Suppressor macrophage treated with lipopolysaccharide for 1 hour (primary cell): ENCODE measurements at places on chromosomes 2 and 18.

GRCh38 chr2:130764821-130765115 lies 9.4 kb downstream of the AMER3 start:
- DNase-seq: no peak

GRCh38 chr2:188727846-188728245 lies 246.3 kb upstream of the COL3A1 start:
- DNase-seq: no peak

- no peak for DNase-seq
Observed at GRCh38 chr2:215143458-215143857, 5.0 kb upstream of the ABCA12 start.

DNA sequence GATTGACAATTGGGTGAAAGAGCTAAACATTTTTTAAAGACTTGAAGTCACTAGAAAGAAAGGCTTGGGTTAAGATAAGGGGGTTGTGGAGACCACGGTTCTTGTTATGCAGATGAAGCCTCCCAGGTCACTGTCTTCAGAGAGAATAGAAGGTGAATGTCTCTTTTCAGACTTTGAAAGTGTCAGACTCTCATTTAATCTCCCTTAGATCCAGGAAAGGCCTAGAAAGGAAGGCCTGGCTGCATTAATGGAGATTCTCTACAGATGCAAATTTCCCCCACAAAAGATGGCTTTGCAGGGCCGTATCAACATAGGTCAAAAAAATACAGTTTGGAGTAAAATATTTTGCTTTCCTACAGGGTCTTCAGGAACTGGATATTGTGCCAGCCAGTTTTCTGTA lies 193.9 kb downstream of the RTP5 start:
- DNase-seq: no peak

- no peak for DNase-seq
Observed at GRCh38 chr2:8939486-8940114, 63.9 kb downstream of the MBOAT2 start.

DNA sequence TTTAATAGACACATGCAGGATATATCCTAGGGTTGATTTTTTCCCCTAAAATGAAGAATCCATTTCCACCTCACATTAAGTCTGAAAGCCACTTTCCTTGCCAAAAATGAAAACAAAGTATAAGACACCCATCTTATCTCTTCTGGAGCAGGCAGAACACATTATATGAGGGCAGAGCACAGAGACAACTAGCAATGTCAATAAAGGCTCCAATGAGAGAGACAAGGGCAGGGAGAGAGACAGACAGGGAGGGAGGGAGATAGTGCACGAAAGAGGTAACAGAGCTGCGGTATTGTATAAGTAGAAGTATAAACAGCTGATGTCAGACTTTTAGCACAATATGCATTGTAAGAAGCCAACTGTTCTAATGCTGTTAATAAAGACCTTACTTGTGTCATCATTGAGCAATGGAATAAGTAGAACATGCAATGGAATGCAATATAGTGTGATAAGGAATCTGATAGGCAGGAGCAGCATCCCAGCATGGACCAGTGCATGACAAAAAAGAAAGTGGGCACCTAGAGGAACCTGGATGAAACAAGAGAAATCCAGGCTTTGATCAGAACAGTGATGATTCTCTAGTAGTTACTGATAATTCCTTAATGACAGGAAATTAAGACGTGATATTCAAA lies 150.6 kb upstream of the TCF4 start:
- no peak for DNase-seq

- no peak for DNase-seq
Observed at GRCh38 chr2:238941262-238941792, 93.4 kb downstream of the TWIST2 start.

GRCh38 chr18:48749768-48750167 lies 201.0 kb downstream of the SMAD7 start:
- DNase-seq: no peak

DNA sequence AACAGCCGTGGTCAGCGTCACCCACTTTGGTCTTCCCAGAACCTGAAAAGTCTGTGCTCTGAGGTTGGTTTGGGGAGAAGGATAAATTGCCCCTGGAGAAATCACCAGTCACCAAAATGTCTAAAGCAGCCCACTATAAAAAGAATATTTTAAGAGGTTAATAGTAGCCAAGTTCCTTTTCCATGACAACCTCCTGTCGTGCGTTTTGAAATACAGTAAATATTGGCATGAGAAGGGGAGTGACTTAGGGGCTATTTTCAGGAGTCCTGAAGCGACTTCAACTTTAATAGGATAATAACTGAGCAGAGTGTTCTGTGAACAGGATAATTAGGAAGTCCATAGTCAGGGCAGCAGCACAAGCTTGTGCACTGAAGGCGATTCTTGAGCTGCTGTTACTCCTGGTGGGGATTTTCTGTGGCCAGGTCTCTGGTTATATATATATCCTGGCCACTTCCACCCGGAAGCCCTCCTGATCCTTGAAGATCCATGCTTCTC lies 49.3 kb downstream of the RNF144A start:
- DNase-seq: no peak

- DNase-seq: no peak
Observed at GRCh38 chr2:3594493-3595281, at the start of gene COLEC11. COLEC11 (plus strand) TSS chr2:3595112; CDS start chr2:3604341, 9,229 bp downstream.

GRCh38 chr2:54760310-54760709 lies 36.8 kb downstream of the EML6 start:
- DNase-seq: no peak

- no peak for DNase-seq
Observed at GRCh38 chr2:136023416-136023815, 38.0 kb upstream of the DARS1 start.

DNA sequence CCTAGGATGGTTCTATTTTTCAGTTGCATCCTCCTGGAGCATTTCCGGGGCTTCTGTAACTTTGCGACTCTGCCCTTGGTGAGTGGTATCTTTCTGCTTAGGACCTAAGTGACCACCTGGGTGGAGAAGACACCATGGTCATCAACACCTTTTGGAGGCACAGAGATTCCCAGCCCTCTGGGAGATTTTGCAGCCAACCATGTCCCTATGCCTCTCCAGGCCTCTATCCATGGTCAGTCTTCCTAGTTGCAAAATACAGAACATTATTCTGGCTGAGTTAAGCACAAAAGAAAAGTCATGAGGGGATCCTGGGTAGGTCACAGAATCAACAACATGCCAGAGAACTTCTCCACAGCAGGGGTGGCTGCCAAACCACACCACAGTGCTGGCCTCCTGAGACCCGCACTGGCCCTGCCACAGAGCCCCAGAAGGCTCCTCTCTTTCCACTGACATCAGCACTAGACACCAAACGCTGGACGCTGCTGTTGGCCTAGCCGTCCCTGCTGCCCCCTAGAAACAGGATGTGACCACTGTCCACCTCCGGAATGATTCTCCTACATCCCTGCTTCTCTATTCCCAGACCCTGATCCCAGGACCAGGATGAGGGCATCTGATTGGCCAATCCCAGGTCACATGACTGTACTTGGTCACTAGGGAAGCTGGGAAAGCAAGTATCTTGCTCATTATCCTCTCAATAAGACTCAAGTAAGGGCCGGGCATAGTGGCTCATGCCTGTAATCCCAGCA lies 47.7 kb downstream of the SMAD7 start:
- DNase-seq: peak; percentile 38

GRCh38 chr2:44237221-44237620 lies 38.1 kb upstream of the SLC3A1 start:
- no peak for DNase-seq

- no peak for DNase-seq
Observed at GRCh38 chr2:213545964-213546475, 261.8 kb downstream of the SPAG16 start.

- DNase-seq: no peak
Observed at GRCh38 chr2:23513872-23514793, 129.2 kb downstream of the KLHL29 start.

- no peak for DNase-seq
Observed at GRCh38 chr2:62471816-62472215, 34.2 kb downstream of the TMEM17 start.

DNA sequence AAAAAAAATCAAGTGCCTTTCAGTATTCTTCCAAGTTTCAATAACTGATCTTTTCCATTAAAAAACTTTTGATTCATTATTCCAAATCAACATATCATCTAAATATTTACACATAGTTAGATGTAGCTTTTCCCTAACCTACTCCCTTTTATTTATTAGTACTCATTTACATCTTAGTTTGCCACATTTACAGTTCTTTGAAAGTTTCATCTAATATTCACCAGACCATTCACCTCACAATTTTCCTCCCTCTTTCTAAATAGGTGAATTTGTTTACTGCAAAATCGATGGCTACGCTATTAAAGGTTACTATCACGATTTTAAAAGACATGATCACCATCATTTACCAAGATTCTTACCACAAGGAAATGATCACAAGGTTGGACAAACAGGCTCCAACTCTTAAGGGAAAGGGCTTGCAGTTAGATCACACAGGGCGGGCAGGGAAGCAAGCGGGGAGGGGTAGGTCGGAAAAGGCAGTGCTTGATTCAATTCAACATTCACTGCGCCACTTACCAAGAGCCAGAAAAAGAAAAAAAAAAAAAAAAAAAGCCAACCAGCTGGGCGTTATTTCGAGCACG lies 654 bp upstream of the MARCHF7 start:
- DNase-seq: no peak

DNA sequence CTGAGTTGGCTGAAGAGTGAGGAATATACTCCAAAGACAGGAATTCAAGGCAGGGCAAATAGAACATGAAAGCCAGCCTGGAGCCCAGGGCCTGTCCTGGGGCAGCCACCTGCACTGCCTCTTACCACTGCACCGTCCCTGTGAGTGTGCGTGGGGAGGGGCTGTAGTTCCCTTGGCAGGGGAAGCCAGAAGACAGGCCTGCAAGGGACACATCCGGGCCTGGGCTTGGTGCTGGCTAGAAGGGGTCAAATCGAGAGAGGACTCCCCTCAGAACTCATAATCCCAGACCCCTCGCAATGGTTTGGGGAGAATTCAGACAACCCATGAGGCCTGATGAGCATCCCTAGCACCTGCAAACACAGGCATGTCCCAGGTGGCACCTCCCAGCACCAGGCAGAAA lies 87.0 kb downstream of the HDAC4 start:
- no peak for DNase-seq

DNA sequence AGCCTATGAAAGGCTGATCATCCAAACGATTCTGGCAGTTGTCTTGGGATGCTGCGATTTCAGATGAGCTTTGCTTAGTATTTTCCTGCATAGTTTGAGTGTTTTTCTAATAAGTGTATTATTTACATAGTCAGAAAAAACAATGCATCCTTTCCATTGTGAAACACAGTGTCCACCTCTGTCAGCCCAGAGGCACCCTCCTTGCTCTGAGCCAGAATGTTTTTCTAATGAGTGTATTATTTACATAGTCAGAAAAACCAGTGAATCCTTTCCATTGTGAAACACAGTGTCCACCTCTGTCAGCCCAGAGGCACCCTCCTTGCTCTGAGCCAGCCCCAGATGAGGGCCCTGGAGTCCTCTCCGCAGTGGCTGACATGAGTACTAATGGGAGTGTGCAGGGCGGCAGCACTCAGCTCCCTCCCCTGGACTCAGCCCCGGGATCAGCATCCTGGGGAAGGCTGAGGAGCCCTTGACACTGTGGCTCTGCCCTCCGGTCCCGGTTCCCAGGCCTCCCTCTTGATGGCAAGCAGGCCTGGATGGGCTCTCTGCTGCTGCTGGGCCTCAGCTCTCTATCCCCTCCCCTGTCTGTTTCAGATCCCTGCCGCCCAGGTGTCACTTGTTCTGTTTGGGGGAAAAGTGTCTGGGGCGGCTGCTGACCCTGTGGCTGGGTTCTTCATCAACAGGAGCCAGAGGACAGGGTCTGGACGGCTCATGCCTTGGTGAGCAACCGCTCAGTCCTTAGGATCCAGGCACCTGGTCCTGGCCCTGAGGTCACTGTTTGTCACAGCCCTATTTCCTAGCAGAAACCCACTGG lies 5.9 kb downstream of the MFSD2B start:
- no peak for DNase-seq

DNA sequence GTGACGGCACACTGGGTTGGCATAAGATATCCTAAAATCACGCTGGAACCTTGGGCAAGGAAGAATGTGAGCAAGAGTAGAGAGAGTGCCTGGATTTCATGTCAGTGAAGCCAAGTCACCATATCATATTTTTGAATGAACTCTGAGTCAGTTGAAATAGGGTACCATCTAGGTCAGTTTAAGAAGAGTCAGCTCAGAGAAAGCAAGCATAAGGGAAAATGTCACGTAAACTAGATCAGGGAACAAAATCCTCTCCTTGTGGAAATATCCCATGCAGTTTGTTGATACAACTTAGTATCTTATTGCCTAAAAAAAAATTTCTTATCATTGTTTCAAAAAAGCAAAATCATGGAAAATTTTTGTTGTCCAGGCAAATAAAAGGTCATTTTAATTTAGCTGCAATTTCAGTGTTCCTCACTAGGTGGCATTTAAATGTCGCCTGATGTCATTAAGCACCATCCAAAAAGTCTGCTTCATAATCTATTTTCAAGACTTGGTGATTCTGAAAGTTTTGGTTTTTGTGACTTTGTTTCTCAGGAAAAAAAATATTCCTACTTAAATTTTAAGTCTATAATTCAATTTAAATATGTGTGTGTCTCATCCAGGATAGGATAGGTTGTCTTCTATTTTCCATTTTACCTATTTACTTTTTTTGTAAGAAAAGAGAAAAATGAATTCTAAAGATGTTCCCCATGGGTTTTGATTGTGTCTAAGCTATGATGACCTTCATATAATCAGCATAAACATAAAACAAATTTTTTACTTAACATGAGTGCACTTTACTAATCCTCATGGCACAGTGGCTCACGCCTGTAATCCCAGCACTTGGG lies 19.6 kb downstream of the RSAD2 start:
- DNase-seq: peak; percentile 56

DNA sequence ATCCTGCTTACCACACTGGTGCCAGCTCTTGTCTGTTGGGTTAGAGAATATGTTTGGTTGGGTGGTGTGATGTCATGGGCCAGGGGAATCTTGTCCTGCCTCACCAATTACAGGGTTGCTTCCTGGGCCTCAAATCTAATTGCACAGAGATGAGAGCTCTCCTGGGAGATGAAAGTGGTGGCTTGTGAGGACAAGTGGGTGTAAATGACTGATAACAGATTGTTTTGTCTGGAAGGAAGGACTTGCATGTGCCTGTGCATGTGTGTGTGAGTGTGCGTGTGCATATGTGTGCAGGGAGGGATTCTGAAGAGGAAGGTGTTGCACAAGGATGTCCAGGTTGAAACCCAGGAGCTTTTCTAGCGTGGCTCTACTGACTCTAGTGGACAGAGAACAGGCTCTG lies 271.9 kb downstream of the LOXHD1 start:
- no peak for DNase-seq

DNA sequence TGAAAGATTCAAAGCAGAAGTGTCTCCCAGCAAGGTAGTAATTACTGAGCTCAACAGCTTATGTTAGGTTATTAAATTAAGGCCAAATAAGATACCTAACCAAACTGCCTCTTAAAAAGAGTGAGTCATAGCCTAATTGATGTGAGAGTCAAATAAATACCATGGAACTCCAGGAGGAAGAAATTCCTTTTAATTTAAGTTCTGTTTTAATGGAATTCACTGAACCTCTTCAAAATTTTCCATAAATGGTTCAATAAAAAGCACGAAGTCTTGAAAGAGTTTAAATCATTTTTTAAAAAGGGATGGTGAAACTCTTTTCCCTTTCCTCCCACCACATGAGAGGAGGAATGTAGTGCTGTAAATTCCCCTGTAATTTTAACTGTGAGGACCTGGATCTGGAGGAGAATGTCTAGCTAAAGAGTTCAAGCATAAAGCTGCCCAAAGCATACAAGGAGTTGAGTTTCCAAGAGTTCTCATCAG lies 180.8 kb upstream of the MMADHC start:
- no peak for DNase-seq

- DNase-seq: peak; percentile 38
Observed at GRCh38 chr2:113834051-113834730, 55.7 kb upstream of the ACTR3 start.

- DNase-seq: no peak
Observed at GRCh38 chr2:40230707-40231432, 221.0 kb downstream of the SLC8A1 start.
